ENCODE measurements at places on chromosomes 11 and 22.

DNA sequence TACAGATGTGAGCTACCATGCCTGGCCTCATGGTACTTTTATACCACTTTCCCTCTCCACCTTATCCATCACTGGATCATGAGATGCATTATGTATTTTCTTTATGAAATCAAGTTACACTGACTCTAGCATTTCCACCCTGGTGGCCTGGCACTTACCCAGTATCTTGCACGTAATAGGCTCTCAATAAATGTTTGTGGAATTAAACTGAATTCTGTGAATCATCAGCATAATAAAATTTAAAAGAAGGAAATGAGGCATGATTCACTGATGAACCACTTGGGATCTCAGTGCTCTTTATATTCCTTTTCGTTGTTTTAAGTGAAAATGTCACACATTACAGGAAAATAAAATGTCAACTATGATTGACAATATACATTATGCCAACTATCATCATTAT, 25.1 kb downstream of the ADM start:
- no peak for DNase-seq

- DNase-seq, result no peak
Observed at GRCh38 chr11:20274031-20274430, 89.5 kb upstream of the HTATIP2 start.

GRCh38 chr11:57377107-57377506, 3.8 kb downstream of the PRG3 start:
- DNase-seq, result no peak

DNA sequence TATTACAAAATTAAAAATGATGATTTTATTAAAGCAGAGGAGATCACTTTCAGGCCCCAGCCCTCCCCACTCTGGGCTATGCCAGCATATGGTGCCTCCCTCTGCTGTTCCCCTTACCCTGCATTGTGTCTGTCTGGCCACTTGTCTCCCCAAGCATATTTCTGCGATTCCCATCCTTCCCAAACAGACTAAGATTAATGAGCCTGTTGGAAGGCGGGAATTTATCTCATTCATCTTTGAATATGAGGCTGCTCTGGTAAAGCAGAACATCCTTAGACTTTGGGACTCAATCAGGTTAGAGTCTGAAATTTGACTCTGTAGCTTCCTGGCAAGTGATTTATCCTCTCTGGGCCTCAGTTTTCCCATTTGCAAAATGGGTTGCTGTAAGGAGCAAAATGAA, 25.7 kb downstream of the AMPD3 start:
- DNase-seq, result no peak
